WERI-Rb-1 (cell line): ENCODE measurements at places on chromosomes 1 and 21.

DNA sequence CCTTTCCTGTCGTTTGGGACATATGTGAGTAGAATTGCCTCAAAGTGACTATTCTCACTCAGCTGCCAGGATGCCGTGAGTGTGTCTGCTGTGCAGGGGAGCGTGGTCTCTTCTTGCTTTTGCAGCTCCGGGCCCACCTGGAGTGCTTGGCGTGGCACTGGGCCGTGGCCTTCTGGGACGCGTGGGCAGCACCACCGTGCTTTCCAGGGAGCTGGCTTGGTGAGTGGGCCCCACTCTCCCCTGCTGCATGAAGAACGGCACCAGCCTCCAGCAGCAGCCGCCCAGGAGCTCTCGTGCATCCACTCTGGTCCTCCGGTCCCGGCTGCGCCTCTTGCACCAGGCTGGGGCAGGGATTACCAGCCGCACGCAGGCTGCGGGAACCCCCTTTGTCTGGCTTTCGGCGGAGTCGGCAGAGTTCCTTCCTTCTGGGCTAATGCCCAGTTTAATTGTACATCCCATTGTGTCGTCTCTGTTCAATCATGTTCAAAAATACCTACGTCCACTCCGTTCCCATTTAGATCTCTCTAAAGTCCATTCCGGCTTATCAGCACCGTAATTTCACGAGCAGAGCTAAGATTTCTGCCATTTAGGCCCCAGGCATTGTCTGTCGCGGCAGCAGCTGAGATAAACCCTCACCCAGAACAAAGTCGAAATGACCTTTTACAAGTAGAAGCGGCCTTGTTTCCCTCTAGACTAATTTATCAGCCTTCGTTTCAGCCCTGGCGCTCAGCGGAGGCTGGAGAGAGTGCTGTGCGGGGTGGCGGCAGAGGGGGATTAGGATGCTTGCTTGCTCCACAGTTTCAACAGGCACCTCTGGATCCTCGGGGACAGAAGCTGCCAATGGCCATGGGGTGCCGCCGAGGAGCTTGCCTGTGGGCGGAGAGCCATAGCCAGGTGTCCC is 129.6 kb downstream of the PRDM16 start:
- DNase-seq, result peak; percentile 55

DNA sequence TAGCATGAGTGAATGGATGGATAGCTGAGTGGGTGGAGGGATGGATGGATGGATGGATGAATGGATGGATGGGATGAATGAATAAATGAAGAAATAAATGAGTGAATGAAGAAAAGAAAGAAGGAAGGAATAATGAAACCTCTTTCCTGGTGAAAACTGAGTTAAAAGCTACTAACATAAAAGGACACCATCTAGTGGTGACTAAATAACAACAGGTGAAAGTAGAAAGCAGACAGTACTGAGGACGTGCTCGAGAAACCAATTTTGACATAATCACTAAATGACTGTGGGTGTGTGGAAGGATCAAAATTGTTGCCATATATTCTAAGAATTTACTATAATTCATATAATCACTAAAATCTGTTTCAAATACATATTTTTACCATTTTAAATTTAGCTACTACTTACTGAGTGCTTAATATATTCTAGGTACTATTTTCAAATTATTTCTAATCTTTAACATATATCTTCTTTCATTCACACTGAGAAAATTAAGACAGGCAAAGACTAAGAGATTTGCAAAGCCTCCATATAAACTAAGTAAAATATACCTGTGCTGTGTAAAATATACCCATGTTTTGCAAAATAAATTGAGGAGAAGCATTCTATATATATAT is 522.9 kb downstream of the LRRIQ3 start:
- no peak for DNase-seq

DNA sequence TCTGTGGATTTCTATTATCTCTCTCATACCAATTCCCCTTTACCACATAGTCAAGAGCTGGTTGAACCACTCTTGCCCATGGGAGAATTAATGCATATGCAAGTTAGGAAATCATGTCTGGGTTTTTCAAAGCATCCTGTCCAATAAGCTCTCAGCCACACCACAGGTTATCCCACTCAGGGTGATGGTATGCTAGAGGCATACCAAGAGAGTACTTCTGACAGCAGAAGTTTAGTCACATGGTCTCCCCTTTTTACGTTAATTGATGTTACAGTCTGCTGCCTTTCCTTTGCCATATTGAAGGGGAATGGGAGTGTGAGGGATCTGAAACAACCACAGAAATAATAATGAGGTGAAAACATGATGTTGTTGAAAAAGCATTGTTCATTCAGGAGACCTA is 135.8 kb upstream of the PBX1 start:
- DNase-seq, result no peak

DNA sequence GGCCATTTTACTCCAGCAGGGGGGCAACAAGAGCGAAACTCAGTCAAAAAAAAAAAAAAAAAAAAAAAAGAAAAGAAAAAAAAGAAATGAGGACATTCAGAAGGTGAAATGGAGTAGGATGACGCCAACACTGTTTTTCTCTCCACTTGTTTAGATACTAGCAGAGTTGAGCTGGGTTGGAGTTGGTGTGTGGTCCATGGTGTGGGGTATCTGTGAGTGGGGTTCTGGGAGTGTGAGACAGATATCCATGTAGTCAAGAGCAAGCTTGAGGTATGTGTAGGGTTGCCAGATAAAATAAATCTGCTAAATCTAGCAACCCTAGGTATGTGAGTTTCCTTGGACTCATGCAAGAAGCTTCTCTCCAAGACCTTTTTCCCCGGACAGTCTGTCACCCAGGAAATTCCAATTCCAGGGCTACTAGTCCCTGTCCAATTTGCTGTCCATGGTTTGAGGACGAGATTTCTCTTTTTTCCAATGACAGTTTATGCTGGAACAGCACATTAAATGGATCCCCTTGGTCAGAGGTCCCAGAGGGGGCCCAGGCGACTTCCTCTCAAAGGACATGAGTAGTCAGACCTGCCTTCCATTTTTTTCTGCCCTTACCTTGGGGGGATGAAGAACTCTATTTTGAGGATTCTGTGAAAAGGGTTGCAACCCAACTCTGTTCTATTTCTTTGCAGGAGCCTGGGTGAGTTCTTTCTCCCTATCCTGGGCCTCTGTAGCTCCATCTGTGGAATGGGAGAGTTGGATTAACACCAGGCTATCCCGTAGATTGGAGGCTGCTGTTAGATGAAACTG is 2.1 kb upstream of the FOXD2 start:
- no peak for DNase-seq

GRCh38 chr21:25568246-25568645 is 39.0 kb downstream of the MRPL39 start:
- no peak for DNase-seq

- no peak for DNase-seq
These were observed 315.3 kb upstream of the DUSP10 start for GRCh38 chr1:222057162-222057561.

DNA sequence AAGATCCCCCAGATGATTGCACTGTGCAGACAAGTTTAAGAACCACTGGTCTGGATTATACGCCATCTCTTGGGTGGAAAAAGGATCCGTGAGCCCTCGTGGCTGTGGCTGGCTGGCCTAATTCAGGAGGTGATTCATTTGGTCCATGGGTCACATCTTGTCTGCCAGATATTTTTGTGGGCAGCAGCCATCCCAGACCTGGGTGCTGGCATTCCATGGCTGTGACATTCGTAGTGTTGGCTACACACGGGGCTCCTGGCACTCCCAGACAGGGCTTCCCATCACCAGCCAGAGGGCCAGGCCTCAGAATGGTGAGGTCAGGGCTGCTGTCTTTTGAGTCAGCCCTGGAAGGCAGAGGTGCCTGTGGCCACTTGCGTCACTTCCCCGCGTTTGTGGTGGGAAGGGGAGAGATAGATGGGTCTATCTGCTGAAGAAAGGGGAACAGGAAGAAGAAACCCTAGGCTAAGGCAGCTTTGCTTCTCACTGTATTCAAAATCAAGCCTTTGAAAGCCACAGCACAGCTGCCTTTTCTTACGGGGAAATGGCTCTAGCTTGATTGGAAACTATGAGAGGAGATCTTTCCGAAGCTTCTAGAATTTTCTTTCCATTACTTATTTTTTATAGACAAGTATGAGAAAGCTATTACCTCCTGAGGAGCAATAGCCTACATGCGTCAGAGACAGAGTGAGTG is 32.4 kb downstream of the EIF2D start:
- DNase-seq, result no peak

GRCh38 chr1:184023171-184023570 is 14.4 kb downstream of the COLGALT2 start:
- DNase-seq, result no peak

DNA sequence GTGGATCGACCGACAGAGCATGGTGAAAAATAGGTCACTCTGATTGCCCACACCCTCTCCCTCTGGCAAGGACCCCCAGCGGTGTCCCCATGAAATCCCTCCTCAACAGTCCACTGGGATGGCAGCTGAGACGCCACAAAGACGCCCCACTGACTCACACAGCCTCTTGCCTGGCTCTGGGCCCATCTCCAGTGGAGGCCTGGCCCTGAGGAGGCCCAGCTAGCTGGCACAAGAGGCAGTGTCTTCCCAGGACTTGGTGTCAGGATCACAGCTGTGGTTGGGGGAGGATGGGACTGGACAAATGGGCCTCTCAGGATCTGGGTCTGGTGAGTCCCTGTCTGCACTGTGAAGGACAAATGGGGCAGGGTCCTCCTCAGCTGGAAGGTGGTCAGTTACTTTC is 4.6 kb downstream of the ALX3 start:
- no peak for DNase-seq

- peak; percentile 31 for DNase-seq
These were observed 48.5 kb downstream of the AJAP1 start for GRCh38 chr1:4702932-4703331.

DNA sequence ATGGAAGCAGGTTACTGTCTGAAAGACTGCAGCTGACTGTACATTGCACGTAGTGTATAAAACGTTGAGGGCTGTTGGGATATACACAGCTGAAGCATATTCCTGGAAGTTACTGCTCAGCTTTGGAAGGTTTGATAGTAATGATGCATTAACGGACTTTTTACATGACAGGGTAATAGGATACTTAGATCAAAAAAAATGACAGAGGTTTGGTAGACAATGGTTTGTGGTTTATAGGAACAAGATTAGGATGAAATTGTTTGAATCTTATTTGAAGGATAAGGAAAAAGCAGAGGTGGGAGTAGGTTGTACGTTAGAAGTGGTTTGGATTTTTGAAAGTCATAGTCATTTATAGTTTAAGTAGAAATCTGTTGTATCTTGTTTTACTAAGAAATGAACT is 33.0 kb downstream of the ADGRL2 start:
- no peak for DNase-seq

- no peak for DNase-seq
These were observed 1.0 kb downstream of the RNF220 start for GRCh38 chr1:44405798-44406736.

DNA sequence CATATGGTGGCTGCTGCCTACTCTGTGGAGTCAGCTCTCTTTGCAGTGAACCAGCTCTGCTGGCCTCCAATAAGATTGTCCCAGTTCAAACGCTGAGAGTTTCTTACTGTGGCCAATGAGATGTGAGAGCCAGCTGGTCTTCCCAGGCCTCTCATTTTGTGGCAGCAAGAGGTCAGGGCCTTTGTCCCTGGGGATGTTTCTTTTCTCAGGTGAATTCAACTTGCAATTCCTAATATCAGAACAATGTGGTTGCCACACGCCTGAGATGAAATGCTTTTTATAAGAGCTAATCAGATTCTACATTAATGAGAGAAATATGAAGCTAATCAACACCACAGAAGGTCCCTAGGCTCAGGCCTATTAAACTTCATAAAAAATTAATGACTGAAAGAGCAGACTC is 660.1 kb upstream of the CAMK1G start:
- no peak for DNase-seq
